CMK (cell line): ENCODE measurements at places on chromosomes 7 and 10.

- DNase-seq: peak; percentile 71
Observed at GRCh38 chr10:69479240-69480067, 28.2 kb downstream of the TSPAN15 start.

GRCh38 chr7:226281-226895 is 34.0 kb downstream of the FAM20C start:
- DNase-seq: no peak

GRCh38 chr10:99672884-99673283 is 13.6 kb downstream of the ENTPD7 start:
- DNase-seq: no peak

DNA sequence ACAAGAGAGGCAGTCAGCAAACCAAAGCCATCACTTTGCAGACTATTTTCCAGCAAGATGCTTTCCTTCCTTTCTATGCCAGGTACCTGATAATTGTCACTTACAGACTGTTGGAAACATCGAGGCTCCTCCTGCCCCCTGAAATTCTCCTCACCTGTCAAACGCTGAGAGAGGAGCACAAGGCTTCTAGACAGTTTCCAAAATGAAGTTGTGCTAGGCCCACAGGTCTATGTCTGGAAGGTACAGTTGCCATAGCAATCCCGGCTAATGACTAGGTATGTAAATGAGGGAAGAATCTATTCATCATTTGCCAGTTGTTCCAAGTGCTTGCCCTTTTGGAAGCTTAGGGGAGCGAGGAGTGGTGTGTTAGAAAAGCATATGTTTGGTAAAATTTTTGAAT is 334.4 kb downstream of the CALN1 start:
- no peak for DNase-seq

DNA sequence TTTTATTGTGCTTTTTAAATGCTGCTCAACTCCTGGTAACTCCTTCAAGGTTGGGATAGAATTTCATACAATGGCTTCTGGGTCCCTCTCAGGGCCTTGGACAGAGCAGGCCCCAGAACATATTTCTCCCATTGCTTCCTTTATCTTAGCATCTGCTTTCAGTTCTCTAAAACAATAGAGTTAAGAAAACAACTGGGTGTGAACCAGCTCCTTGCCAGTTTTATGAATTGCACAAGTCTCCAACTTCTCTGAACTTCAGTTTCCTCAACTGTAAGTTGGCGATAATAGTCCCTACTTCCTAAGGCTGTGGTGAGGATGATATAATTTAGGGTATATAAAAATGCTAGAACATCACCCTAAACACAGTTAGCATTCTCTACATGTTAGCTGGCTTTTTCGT is 77.0 kb upstream of the INHBA start:
- DNase-seq: no peak

GRCh38 chr7:98404840-98405239 is 4.0 kb upstream of the BAIAP2L1 start:
- no peak for DNase-seq

GRCh38 chr10:123170961-123171360 is 16.8 kb downstream of the BUB3 start:
- no peak for DNase-seq

- no peak for DNase-seq
Observed at GRCh38 chr10:6621536-6621935, 41.5 kb upstream of the PRKCQ start.

DNA sequence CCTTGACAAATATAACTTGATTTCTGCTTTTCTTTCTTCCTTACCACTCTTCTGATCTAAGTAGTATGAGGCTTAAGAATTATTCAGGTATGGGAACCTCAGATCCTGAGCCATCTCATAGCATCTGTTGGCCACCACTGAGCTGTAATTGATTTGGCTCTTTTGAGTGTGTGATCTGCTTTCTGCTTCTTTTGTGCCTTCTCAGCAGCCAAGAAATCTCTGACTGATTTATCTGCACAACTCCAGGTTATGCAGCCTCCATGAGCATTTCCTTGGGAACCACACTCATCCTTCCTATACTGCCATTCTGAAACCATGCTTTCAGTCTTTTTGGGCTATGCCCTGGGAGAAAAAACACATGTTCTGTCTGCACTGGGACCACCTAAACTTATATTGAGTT is 178.0 kb upstream of the FAM3C start:
- no peak for DNase-seq

- DNase-seq: no peak
Observed at GRCh38 chr7:23021596-23021995, 7.7 kb upstream of the HYCC1 start.

DNA sequence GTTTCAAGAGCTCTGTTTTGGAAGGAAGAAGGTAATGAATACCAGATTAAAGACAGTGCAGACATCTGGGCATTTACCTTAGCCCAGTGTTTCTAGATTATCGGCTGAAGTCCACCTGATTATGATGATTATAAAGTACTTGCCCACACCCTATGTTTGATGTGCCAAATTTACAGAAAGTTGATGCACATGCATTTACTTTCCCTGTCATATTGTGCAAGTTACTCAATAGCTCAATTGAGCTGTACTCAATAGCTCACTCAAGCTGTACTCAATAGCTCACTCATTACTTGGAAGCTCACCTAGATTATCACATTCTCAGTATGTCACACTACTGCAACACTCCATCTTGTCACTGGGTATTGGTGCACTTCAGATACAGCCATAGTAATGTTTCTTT is 13.5 kb downstream of the MGAM start:
- DNase-seq: no peak

GRCh38 chr10:33248638-33249037 is 85.8 kb downstream of the NRP1 start:
- no peak for DNase-seq

DNA sequence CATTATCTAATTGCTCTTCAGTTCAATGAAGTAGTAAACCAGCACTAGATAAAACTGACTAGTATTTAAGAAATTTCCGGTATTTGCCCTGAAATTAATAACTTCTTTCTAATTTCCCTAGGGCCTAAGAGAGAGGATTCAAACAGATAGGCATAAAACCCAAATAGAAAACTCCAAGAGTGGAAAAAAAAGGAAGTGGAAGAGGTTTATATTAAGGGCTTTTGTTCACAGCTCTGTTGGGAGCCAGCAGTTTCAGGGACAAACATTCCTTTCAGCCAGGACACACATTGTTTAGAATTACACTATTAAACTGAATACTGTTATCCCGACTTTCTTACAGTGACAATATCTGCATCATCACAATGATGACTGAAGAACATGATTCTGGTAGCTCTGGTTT is 3.6 kb downstream of the ODAD2 start:
- no peak for DNase-seq

DNA sequence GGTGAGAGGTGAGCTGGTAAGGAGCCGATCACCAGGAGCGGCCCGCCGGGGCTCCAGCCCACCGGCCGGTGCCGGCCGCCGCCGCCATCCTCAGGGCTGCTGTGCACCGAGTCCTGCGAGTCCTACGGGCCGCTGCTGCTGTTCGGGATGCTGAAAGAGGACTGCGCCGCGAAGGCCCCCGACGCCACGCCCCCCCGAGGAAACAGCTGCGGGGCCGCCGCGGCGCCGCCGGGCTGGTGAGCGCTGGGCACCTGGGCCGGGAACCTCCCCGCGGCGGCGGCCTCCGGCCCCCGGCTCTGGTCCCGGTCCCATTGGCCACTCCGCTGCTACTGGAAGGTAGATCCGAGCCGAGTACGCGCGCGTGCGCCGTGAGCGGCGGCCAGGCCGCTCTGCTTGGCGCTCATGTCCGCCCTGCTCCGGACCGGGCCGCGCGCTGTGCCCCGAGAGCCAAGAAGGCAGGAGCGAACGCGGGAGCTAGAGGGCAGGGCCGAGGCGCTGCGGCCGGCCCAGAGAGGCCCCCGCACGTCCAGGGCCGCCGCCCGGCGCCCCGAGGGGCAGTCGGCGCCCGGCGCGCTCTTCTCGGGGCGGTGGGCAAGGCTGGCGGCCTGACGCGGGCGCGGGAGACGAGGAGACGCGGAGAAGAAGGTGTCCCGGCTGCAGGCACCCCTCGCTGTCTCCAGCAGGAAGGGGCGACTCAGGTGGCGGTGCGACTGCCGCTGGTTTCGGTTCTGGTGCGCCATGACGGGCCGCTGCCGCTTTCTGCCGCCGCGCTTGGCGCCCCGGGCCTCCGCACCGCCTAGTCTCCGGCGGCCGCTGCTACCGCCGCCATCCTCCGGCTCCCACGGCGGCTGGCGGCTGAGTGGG is 121.3 kb upstream of the WIPF3 start:
- DNase-seq: no peak

DNA sequence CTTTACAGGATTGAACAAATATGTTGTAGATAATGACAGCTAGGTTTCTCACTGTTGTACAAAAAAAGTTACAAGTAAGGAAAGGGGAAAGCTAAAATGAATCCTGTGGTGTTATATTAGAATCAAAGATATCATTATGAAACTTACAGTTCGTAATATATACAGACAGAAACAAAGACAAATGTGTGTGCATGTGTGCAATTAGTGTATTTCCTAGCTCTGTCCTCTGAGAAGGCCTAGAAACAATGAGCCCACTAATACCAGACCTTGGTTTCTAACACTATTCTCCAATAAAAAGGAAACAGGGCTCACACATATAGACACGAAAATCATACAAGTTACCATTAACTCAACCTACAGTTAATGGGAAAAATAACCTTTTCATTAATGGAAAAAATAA is 8.0 kb downstream of the KDM7A start:
- DNase-seq: no peak

GRCh38 chr10:86199041-86199440 is 167.6 kb downstream of the GRID1 start:
- no peak for DNase-seq

DNA sequence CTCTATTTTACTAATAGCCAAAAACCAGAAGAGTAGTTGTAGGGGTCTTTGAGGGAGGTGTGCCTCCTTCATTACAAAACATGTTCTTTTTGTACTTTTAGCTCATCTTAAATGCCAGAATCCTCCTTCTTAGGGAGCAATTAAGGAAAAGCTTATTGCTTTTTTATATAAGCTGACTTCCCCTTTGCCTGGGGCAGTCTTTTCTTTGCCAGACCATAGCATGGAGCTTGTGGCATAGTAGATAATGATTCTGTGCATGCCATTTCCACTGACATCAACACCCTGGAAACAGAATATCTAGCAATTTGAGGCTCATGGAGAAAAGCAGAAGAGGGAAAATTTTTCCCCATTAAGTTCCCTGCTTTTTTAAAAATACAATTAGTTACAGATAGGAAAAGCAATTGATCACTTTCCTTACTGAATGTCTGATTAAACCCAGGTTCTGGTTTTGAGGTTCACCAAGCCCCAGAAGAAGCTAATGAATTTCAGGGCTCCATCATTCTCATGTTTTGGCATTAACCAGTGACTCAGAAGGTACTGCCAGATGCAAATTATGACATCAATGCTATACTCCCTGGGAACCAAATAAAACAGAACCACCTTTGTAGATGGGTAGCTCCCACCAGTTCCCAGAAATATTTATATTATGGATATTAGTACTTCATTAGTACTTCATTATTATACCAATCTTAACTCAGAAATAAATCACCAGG is 410.6 kb downstream of the KCNMA1 start:
- DNase-seq: no peak

GRCh38 chr7:234051-234707 is 41.8 kb downstream of the FAM20C start:
- DNase-seq: no peak

DNA sequence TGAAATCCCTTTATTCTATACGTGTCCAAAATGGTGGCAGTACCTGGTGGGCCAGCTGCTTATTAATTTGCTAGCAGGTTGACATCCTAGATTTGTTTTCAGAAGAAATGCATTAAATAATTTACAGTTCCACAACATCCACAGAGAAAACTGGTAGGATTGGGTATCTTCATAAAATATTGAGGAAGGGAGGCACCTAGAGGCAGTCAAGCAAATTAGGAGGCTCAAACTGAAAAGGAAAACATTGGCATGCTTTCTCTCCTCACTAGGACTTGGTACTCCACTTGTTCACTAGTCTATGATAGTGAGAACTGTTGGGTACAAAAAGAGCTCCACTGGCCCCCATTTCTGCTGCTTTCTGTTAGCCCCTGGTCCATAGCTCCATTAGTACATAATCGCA is 18.3 kb upstream of the LRGUK start:
- DNase-seq: no peak

DNA sequence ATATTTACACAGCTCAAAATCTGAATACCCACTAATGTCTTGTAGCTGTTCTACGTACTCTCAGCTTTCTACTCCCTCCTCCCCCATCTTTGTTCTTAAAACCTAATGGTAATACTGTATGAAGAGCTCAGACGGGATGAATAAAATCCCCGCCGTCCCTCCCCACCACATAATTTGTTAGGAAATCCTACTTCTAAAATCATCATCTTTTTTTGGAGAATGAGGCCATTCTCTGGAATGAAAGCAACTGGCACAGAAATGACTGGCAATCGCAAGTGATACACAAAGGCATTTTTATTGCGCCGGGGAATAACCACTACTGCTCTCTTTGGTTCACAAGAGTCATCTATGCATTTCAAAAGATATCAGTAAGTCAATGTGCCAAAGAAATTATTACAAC is 27.3 kb downstream of the SLC35B4 start:
- no peak for DNase-seq

DNA sequence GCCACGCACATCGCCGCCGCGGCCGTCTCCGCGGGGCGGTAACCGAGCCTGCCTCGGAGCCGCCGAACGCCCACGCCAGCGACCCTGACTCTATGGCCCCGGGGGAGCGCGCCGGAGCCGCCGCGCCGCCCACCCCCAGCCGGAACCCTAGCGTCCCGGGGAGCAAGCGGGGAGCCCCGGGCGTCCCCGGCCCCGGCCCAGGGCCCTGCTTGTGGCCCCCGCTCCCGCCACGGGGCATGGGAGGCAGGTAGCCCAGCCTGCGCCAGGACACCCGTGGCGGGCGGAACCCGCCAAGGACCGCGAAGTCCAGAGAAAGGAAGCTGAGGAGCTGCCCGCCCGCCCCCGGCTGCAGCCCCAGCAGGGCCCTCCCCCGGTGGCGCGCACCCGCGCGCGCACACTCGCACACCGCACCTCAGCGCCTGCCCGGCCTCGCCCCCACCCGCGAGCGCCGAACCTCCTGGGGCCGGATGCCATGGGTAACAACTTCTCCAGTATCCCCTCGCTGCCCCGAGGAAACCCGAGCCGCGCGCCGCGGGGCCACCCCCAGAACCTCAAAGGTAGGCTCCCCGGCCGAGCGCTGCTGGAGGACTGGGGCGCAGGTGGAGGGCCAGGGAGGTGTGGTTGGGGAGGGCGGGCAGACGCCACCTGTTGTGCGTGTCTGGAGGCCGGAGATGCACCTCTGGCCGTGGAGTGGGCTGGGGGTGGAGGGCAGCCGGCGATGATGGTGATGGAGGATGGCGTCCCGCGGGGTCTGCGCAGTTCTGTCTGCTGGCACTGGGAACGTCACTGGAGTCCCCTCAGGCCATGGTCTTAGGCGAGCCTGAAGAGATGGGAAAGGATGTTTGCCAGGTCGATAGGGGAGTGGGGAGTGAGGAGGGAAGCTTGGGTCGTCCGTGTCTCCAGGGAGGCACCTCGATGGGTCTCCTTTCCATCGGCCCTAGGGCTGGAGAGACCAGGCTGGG is 692 bp downstream of the NEURL1 start:
- DNase-seq: no peak

- no peak for DNase-seq
Observed at GRCh38 chr10:33151344-33151864, 183.1 kb downstream of the NRP1 start.

GRCh38 chr7:121752706-121753105 is 120.3 kb upstream of the PTPRZ1 start:
- DNase-seq: no peak

GRCh38 chr7:121339082-121339481 is 10.3 kb downstream of the WNT16 start:
- DNase-seq: no peak
